Frontal cortex (tissue), 4 donors: ENCODE measurements at places on chromosomes 1 and 21. TPM values are rescaled to one million over a fixed set of nuclear protein-coding genes. Genes with fewer than 3 reads are reported as not detected.

- DNase-seq: no peak
Measured at GRCh38 chr1:170587253-170587593, 55.3 kb downstream of the GORAB start.

- DNase-seq: no peak
Measured at GRCh38 chr1:235657747-235658526, 8.4 kb upstream of the GNG4 start.

- DNase-seq: no peak
Measured at GRCh38 chr1:243301059-243301458, 45.2 kb downstream of the SDCCAG8 start.

- DNase-seq: no peak
Measured at GRCh38 chr1:158800526-158800925, 19.5 kb upstream of the OR6N2 start.

DNA sequence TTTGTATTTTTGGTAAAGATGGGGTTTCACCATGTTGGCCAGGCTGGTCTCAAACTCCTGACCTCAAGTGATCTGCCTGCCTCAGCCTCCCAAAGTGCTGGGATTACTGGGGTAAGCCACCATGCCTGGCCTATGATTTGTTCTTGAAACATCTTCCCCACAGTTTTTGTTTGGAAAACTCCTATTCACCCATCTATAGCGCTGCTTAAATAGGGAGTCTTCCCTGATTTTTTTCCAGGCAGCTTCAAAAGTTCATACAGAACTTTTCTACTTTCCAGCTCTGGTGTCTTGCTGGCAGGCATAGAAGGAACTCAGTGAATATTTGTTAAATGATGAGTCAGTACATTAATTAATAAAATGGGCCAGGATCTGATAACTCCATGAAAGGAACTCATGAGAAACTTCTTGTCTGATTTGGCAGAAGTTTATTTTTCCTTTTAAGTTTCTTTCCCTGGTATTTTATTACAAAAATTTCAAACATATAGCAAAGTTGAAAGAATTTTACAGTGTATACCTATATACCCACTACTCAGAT lies 33.0 kb upstream of the TTC22 start:
- no peak for DNase-seq

- DNase-seq: no peak
Measured at GRCh38 chr1:67675800-67676199, 9.2 kb upstream of the GADD45A start.

DNA sequence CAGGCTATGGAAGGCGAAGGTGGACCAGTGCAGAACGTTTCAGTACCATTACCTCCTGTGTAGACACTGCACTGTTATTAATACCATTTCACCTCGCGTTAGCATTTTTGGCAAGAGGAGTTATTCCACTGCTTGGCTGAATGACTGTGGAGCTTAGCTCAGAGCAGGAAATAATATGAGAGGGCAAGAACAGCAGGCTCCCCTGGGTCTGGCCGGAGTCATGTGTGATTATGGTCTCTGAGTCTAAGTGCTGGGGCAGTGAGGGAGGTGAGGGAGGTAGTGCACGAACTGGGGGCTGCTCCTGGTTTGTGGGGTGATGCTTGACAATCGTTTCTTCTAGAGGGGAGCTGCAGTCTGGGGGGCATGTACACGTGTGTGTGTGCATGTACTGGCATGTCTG lies 82.9 kb downstream of the MDM4 start:
- DNase-seq: no peak

DNA sequence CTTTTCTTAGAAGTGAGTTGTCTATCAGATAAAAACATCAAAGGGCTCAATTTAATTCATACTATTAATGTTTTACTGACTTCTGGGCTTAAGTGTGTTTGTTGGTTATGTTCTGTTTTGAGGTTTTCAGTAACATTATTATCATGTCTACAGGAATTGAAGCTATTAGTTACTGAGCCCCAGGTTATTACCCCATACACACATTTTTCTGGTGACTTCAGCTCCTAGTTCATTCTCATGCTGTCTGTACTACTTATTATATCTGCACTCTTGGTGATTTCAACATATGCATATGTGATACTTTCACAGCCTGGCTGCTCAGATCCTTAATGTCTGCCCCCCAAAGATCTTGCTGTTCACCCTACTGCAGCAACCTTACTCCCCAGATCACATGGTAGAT lies 27.0 kb upstream of the SGIP1 start:
- no peak for DNase-seq

DNA sequence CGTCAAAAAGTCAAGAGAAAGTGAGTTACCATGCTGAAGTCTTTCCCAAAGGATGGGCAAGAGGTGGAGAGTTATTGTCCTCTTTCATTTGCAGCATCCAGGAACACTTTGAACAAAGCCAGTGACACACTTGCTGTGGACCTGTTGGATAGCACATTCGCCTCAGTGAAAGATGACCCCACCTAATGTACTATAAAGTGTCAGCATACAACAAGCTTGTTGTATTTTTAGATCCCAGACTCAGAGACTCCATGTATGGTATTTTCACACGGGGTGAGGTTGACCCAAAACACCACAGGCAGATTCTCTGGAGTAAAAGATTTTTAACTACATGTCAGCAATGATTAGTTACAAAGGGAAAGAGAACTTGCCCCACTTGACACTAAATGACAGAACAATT lies 273.8 kb downstream of the PTBP2 start:
- DNase-seq: no peak

DNA sequence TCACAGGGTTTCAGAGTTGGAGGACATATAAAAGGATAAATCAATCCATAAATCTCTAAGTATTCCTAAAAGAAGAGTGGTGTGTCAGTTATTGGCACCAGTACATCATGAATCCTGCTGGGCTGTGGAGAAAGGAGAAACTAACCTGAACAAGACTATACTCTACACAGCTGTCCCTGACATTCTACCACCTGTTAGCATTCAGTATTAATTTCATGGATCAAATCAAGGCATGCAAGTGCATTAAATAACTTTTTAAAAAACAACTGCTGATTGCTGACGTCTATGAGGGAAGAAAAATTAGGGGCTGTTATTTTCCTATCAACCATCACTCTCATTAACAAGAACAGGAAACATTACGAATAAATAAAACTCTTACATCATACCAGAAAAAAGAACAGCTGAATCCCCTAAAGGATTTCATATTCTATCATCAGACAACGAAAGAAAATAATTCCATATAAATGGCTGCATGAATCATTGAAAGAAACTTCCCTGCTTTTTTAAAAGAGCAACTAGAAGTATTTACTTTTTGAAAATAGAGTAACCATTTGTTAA lies 121.7 kb downstream of the ATF6 start:
- no peak for DNase-seq

DNA sequence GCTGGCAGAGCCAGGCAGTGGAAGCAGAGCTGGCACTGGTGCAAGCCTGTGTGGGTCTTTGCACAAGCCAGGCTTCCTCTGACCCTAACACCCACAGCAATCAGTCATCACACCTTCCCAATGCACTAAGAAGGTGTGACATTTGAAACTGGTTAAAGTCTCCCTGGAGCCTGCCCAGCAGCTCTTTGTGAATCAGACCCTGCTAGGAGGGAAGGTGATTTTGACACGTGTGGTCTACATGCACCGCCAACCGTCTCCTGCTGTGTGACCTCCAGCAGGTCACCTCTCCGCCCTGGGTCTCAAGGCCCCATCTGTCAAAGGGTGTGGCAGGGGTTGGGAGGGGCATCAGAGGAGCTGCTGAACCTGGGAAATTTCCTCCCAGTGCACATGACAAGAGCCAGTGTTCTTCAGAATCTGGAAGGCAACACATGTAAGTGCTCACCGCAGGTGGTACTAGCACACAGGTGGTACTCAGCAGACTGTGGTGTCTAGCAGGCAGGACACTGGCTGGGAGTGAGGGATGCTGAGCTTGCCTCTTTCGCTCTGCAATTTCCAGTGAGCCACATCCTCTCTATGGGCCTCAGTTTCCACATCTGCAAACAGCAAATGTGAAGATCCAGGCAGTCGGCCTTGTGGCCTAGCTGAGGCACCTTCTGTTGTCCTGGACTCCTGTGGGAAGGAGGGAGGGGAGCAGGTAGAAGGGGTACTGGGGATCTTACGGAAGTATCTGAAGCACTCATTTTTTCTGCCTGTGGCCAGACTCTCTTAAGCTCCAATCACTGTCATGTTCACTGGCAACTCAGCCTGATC lies 123.2 kb downstream of the DMRTB1 start:
- DNase-seq: no peak

GRCh38 chr1:198169672-198170071 lies 12.9 kb downstream of the NEK7 start:
- DNase-seq: no peak

DNA sequence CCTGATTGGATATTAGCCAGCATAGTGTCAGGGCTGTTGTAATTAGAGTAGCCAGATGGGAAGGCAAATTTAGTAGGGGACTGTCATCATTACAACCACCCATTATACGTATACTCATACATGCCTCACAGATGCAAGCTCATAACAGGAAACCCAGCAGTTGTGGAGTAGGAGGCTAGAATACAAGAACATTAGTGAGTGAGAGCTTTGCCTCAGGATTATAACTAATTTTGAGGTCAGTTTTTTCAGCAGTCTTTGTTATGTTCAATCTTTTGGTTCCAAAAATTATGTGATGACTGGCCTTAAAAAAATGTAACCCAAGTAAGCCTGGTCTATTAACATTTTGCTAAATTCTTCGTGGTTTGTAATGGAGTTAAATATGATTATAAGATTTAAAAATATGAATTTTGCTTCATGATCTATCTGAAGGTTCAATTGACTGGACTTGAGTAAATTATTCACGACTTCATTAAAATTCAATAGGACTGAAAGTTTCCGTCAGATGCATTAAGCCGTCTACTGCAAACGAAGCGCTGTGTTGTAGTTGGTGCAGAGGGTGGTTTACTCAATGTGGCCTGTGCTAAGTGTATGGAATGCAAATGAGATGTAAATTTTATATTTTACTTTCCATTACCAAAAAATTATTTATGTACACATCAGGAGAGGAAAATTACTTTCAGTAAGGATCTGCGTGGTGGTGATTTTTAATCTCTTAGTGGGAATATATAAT lies 48.8 kb downstream of the KCNK1 start:
- DNase-seq: no peak

GRCh38 chr1:222224636-222225315 lies 323.1 kb downstream of the HHIPL2 start:
- no peak for DNase-seq

GRCh38 chr1:3827813-3828307 lies 29.2 kb downstream of the CEP104 start:
- DNase-seq: no peak

- DNase-seq: no peak
Measured at GRCh38 chr1:164524810-164525209, 34.2 kb upstream of the PBX1 start.

- DNase-seq: no peak
Measured at GRCh38 chr1:21028520-21029145, 148.1 kb downstream of the EIF4G3 start.

DNA sequence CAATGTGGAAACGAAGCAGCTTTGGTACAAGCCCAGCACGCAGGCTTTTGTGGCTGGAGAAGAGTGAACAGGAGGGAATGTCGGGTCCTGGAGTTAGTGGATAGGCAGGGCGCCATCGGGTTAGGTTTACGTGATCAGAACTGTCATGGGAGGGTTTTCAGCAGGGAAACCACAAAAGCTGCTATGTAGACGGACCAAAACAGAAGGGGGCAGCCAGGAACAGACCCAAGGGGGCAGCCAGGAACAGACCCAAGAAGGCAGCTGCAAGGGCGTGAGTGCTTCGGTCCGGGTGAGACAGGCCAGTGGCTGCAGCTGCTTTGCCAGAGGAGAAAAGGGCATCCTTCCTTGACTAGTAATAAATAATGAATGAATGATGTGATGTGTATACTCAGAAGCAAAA lies 77.5 kb upstream of the KIF1B start:
- no peak for DNase-seq

- no peak for DNase-seq
Measured at GRCh38 chr1:109268431-109269211, 14.3 kb downstream of the PSRC1 start.

- no peak for DNase-seq
Measured at GRCh38 chr1:232123775-232124659, 497.4 kb downstream of the DISC1 start.

DNA sequence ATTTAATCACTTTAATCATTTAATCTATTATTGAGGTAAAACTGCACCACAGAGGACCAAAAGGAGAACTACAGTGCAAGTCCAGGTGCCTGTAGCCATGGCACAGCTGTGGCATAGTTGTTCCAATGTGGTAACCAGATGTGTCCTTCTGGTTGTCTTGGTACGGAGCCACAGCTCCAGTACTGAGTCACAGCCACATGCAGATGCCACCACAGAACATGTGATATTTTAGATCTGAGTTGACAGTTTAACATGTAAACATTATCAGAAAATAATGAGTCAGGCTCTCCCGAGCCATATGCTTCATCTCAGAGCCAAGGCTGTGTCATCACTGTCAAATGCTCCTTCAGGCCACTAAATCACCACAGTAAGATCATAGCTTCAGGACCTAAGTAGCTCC lies 56.4 kb upstream of the RGS7 start:
- DNase-seq: no peak

DNA sequence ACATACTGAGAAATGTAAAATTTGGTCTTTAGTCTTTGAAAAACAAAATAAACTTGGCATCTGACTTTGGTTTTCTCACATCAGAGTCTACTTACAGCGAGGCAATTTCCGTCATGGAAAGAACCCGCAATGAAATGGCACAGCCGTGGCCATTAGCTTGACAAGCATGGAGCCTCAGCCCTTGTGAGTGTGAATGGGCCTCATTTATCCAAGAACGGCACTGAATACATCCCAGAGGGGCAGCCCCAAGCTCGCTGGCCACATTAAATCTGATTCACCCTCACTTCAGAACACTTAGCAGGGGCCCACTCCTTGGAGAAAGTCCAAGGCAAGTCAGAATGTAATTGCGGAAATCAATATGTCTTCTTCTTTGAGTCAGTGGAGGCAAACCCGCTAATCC lies 64.8 kb downstream of the ERG start:
- DNase-seq: no peak

DNA sequence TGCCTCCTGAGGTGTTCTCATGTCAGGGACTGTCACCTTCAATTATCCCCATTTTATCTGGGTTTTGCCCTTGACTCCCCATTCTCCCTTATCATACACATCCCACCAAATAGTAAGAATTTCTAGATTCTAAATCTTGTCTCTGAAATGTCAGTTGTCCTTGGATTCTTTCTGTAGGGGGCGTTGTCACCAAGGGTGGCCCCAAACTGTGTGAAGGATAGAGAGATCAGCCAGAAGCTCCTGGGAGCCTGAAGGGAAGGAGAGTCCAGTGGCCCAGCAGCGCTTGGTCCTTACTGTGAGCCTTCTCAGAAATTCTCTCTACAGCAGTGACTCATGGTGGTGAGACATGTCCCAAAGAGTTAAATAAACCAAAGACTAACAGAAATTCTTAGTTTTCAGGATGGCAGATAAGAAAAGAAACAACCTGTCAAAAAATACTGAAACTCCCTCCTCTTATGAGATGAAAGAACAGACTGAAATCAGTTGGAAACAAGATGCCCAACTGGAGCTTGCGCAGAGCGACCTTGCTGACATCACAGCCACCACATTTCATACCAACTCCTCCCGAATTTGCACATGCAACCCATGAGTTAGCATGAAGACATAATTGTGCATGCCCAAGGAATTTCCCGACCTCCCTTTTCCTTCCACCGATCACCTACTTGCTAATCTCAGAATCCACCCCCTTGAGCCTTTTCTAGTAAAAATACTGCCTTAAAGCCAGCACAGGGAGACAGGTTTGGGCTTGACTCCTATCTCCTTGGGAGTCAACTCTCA lies 109.8 kb downstream of the ELAVL4 start:
- no peak for DNase-seq

Gene ZNF362
- total RNA-seq: 13.9 TPM

Gene PLA2G4A
- 1.2 TPM for total RNA-seq

Gene SPRR5
- not detected for total RNA-seq

Gene CD247
- 1.2 TPM for total RNA-seq

Gene RIMKLA
- total RNA-seq: 31.4 TPM

Gene MROH9
- not detected for total RNA-seq

Gene HRNR
- total RNA-seq: not detected
